Hippocampal formation (tissue), 2 donors: ENCODE measurements at places on chromosomes 7 and 10.

GRCh38 chr7:17477182-17477581 is 178.7 kb downstream of the AHR start:
- DNase-seq, result no peak

DNA sequence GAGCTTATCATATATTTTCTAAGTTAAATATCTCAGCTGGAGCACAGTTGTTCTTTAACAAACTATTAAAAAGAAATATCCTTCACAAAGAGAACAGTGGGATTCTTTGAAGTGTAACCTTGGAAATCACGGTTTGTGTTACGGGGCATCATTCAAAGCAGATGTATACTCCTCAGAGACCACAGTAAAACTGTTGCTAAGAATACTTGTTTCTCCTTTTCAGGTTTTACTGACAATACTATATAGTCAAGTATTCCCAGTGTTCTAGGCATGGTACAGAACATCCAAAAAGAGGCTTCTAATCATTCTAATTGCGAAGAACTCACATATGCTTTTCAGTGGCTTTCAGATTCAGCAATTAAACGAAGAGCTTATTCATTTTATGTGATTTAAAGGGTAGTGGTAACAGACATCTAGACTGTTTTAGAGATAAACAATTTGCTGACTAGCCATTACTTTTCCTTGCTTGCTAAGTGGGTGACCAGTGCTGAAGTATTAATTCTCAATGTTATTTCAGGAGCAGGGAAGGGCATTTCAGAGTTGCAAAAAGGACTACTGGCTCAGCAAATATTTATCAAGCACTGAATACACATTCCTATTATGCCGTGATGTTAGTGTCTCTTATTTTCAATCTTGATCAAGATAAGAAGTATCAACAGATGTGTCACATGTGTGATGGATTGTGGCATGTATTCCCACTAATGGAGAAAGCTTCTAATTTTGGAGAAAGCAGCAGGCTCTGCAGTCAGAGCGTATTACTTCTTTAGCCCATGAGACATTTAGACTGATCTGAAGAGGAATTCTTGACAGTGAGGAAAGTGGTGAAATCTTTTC is 236.8 kb downstream of the RNLS start:
- DNase-seq, result no peak

DNA sequence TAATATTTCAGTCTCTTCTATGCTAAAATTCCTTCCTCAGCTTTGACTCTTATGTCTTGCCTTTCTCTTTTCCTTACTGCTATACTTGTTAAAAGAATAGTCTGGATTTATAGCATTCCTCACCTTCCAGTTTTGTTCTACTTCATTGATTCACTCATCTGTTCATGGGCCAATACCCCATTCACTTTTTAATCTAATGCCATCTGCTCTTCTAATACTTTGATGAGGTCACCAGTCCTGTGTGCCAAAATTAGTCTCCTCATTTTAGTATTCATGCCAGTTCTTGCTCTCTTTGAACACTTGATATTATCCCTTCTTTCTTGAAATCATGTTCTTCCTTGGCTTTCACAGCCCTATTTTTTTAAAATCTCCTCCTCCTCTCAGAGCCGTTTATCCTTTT is 19.3 kb downstream of the STK17A start:
- DNase-seq, result no peak

DNA sequence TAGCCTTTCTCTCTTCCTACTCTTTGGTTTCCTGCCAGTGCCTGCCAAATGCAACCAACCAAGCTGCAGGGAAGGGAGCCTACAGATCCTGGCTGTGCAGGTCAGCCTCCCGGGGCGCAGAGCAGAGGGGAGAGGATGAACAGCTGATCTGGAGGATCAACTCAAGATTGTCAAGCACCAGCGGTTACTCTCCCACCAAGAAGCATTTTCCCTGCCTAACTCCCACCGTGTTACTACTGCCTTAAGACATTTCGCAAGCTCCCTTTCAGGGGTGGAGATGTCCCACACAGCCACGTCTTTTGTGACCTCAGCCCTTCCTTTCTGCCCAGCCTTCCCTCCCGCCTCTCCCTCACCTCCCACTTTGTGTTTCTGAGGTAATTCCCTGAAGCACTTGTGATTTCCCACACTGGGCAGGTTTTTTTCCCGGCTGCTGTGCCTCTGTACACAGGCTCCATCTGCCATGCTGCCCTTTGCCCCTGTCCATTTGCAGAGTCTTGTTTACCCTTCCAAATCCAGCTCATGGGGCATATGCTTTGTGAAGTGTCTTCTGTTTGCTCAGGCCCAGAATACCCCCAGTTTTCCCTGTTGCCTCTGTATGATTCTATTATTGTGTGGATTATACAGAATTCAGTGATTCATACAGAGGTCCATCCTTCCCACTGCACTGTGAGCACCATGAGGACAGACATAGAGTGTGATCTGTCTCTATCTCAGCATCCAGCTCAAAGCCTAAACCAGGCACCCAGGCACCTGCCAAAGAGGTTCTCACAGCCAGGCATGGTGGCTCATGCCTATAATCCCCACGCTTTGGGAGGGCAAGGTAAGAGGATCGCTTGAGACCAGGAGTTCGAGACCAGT is 40.9 kb upstream of the PAPSS2 start:
- no peak for DNase-seq

- DNase-seq, result no peak
Observed at GRCh38 chr7:117950601-117951260, 77.5 kb upstream of the CTTNBP2 start.
